Upper lobe of left lung (tissue), 6 donors: ENCODE measurements at places on chromosomes 6 and 20. TPM values are rescaled to one million over a fixed set of nuclear protein-coding genes. Genes with fewer than 3 reads are reported as not detected.

DNA sequence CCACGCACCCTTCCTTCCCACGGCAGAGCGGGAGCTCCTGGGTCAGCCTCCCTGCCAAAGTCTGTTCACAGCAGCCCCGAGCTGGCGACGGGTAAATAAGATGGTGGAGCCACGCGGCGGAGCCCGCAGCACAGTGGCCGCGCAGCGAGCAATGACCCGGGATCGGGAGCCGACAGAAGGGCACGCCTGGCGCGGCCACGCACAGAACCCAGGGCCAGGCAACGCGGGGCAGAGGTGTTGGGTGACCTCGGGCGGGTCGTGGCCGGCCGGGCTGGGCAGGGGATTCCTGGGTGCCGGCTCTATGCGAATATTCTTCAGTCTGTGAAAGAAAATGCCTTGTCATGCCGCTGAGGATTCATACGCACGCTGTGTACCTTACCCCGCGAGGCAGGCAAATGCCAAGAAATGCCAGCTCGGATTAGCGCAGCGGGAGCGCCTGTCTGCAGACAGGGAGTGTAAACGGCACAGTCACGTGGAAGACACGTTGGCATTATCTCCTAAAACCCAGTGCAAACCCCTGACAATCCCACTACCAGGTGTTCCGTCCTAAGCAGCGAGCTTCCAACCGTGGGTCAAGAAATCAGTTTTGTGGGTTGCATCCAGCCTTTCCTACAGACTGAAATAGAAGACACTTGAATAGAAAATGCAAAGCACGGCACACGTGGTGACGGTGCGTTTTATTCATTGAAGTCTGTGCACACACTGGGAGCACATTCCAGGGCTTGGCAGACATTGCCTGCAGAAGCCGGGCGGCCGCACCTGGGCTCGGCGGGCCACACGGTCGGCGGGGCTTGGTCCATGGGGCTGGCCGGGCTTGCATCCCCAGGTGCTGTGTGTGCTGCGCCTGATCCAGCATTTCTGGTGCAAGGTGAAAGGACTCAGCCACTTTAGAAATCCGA is 18.3 kb downstream of the CHRNA4 start:
- no peak overlapping the region for H3K27ac ChIP-seq
- H3K4me1 ChIP-seq: no peaks in the 10 kb centered on the region
- no peaks in the 10 kb centered on the region for H3K27me3 ChIP-seq

STX11 gene
- total RNA-seq: 47.9 TPM

DNA sequence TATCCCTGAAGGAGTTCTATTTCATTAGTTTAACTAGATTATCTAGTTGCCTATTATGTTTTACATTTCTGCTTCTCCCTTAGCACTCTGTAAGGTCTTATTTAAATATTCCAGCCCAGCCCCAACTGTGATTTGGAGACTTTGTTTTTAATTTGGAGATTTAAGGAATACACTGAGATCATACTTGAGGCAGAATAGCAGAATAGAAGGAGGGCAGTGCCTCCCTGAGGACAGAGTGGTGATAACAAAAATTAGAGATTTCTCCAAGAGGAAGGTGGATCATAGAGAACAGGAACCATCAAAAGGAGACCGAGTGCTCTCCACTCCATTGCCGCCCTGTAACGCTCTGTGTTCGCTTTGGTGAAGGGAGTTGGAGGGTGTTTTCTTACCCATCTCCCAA is 14.8 kb upstream of the CD164 start:
- DNase-seq: no peak
- no peak overlapping the region for H3K4me3 ChIP-seq
- H3K36me3 ChIP-seq: no peaks in the 10 kb centered on the region

TFAP2B gene
- not detected for total RNA-seq

SASH1 gene
- total RNA-seq: 62.9 TPM

C4B gene
- total RNA-seq: 90.1 TPM

SLC4A11 gene
- total RNA-seq: 4.9 TPM

DNA sequence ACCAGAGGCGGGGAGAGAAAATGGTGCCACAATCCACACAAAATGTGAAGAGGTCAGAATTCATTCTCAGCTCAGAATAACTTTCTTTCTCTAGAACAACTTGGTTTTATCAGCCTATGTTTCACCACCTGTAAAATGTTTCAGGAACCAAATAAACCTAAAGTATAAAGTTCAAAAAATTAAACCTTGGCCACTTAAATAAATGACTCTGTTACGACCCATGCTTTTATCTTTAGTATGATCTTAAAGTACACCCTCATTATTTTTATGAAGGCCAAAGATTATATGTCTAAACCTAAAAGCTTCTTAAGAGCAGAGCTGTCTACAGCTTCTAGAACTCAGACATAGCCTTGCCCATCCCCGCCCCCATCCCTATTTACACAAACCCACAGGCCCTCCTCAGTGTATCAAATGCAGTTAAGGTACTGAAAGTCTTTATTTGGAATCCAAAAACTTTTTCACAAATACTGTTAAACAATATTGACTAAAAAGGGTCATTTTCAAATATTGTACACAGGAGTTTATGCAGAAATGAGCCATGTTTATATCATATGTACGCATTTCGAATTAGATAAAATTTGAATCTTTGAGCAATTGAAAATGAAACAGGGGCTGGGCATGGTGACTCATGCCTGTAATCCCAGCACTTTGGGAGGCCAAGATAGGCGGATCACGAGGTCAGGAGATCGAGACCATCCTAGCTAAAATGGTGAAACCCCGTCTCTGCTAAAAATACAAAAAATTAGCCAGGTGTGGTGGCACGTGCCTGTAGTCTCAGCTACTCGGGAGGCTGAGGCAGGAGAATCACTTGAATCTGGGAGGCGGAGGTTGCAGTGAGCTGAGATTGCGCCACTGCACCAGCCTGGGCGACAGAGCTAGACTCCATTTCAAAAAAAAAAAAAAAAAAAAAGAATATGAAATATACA is 5.7 kb upstream of the NHSL1 start:
- H3K4me1 ChIP-seq: no peaks in the 10 kb centered on the region
- no peaks in the 10 kb centered on the region for H3K36me3 ChIP-seq
- H3K27me3 ChIP-seq: no peaks in the 10 kb centered on the region
- DNase-seq: no peak
- no peak overlapping the region for H3K4me3 ChIP-seq

GRCh38 chr20:58880994-58881752 is 28.7 kb downstream of the GNAS start:
- no peaks in the 10 kb centered on the region for H3K4me1 ChIP-seq
- H3K4me3 ChIP-seq: no peak overlapping the region
- no peaks in the 10 kb centered on the region for H3K36me3 ChIP-seq
- no peaks in the 10 kb centered on the region for H3K27me3 ChIP-seq
- no peak overlapping the region for H3K27ac ChIP-seq

OPN5 gene
- not detected for total RNA-seq
